ENCODE measurements at places on chromosomes 2 and 18. TPM values are rescaled to one million over a fixed set of nuclear protein-coding genes. Genes with fewer than 3 reads are reported as not detected.

The MSTN gene
- total RNA-seq, result 0.38 TPM

The ANO7 gene
- 3.0 TPM for total RNA-seq

The TNS1 gene
- 7.7 TPM for total RNA-seq

The NT5C1B gene
- total RNA-seq, result not detected

The ZNF385B gene
- total RNA-seq, result 5.5 TPM

GRCh38 chr2:113291191-113291590 is 12.5 kb upstream of the PAX8 start:
- no peaks in the 10 kb centered on the region for H3K36me3 ChIP-seq
- no peak overlapping the region for H3K27ac ChIP-seq
- H3K4me1 ChIP-seq, result peaks cover 12% of the 10 kb centered on the region
- DNase-seq, result no peak

GRCh38 chr2:2234398-2235195 is 96.5 kb downstream of the MYT1L start:
- no peaks in the 10 kb centered on the region for H3K36me3 ChIP-seq
- DNase-seq, result no peak
- no peak overlapping the region for H3K27ac ChIP-seq
- H3K27me3 ChIP-seq, result no peaks in the 10 kb centered on the region

DNA sequence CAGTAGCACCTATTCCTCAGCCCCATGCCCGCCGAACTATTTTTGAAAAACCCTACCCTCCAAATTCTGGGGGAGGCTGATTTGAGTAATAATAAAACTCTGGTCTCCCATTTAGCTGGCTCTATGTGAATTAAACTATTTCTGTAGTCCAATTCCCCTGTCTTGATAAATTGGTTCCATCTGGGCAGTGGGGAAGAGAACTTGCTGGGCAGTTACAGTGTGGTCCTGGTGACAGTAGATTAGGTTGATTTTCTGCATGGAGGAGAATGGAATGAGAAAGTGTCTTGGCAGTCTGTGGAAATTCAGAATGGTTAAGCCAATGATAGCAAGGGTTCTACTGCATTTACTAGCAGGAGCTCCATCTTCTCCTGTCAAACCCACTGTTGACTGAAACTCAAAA is 95.0 kb downstream of the SPP2 start:
- H3K4me1 ChIP-seq, result peaks cover 9% of the 10 kb centered on the region
- no peaks in the 10 kb centered on the region for H3K27me3 ChIP-seq
- no peak overlapping the region for H3K4me3 ChIP-seq
- no peak for DNase-seq
- no peaks in the 10 kb centered on the region for H3K36me3 ChIP-seq
- no peak overlapping the region for H3K27ac ChIP-seq

DNA sequence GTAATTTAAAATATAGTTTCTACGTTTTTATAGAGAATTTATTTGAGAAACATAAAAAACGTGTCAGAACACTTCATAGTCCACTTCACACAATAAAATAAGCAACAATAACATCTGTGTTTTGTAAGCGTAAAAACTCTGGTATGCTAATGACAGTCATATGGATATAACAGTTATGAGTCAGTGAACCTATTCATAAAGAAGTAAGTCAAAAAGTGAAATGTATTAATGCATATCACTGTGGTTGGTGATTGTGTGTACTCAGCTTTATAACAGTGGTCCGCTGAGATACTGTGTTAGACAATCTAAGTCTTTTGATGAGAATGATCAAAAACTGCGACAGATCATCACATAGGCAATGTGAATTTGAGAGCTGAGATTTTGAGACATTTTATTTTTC is 153.2 kb downstream of the WDR7 start:
- peaks cover 6% of the 10 kb centered on the region for H3K36me3 ChIP-seq
- H3K27ac ChIP-seq, result no peak overlapping the region
- H3K4me1 ChIP-seq, result peaks cover 9% of the 10 kb centered on the region
- peaks cover 10% of the 10 kb centered on the region for H3K27me3 ChIP-seq

DNA sequence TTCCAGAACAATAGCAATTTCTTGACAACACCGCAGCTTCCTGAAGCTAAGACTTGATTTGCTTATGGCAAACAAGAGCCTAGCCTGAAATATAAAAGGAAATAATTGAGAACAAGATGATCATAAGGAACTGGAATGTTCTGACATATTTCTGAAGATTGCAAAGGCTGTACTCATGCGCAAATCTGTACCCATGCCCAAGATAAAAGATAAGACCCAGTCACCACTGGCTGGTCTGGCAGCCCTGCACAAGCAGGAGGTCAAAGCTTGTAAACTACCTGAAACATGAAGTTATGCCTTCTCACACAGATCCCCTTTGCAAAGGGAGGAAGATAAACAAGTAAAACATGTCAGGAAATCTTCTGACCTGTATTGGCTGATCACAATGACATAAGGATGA is 160.8 kb upstream of the GYPC start:
- peaks cover 9% of the 10 kb centered on the region for H3K27me3 ChIP-seq
- no peak overlapping the region for H3K4me3 ChIP-seq
- peaks cover 5% of the 10 kb centered on the region for H3K36me3 ChIP-seq
- DNase-seq, result no peak
- peaks cover 10% of the 10 kb centered on the region for H3K4me1 ChIP-seq
- H3K27ac ChIP-seq, result no peak overlapping the region

- H3K4me1 ChIP-seq, result no peaks in the 10 kb centered on the region
- no peaks in the 10 kb centered on the region for H3K36me3 ChIP-seq
- no peak for DNase-seq
- no peaks in the 10 kb centered on the region for H3K27me3 ChIP-seq
- no peak overlapping the region for H3K27ac ChIP-seq
Measured at GRCh38 chr2:61549546-61549945, 11.4 kb upstream of the XPO1 start.
